ENCODE measurements at places on chromosomes 5 and 9.
A peak's percentile ranks its signal among the peaks of the same experiment; 100 is the strongest.

DNA sequence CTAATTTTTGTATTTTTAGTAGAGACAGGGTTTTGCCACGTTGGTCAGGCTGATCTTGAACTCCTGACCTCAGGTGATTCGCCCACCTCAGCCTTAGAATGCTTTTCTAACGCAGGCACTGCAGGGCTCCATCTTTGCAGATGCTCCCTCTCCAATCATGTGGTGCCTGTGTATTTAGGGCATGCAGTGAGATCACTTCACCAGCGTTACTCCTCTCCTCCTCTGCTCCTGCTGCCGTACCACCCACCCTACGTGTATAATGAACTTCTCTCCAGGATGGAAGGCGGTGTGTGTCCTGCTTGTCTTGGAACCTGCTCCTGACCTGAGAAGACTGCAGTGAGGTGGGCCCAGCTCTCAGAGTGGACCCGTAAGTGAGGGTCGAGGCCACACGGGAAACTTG, 13.6 kb upstream of the CFAP157 start:
- DNase-seq, result no peak

DNA sequence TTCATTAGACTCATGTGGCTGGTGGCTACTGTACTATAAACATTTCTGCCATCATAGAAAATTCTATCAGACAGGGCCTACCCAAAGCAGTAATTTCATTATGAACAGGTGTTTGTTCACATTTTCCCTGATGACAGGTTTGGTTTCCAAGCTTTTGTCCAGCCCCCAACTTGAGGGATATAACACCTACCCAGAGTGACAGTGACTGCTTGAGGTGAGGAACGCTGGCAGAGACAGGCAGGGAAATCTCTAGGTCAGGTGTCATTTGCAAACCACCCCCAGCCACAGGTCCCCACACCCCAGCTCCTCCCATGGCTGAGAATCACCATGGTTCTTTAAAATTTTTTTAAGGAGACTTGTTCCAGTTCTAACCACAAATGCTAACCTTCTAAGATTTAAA, 25.5 kb downstream of the GOLM1 start:
- DNase-seq, result no peak

- peak; percentile 13 for DNase-seq
Measured at GRCh38 chr5:56900858-56901578, 8.4 kb upstream of the SETD9 start.

DNA sequence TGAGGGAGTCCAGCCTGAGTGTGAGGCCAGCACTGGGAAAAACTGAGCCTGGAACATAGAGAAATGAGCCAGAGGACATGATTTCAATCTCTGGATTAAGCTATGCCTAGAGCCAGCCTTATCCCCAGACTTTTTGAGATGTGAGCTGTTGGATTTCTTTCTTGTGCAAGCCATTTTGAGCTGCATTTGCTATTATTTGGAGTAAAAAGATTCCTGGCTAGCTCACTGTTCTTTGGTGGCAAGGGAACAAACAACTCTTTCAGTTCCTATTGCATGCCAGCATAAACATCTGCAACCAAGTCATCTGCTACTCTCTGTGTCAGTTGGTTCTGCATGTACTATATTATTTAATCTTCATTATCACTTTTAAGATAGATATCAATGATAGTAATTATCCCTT, 70.1 kb upstream of the MAN2A1 start:
- DNase-seq, result no peak

GRCh38 chr5:36494841-36495601, 111.4 kb upstream of the SLC1A3 start:
- peak; percentile 43 for DNase-seq

GRCh38 chr5:116002116-116002906, 30.0 kb upstream of the ARL14EPL start:
- DNase-seq, result no peak

- DNase-seq, result no peak
Measured at GRCh38 chr9:100294341-100294740, 58.4 kb downstream of the TEX10 start.

DNA sequence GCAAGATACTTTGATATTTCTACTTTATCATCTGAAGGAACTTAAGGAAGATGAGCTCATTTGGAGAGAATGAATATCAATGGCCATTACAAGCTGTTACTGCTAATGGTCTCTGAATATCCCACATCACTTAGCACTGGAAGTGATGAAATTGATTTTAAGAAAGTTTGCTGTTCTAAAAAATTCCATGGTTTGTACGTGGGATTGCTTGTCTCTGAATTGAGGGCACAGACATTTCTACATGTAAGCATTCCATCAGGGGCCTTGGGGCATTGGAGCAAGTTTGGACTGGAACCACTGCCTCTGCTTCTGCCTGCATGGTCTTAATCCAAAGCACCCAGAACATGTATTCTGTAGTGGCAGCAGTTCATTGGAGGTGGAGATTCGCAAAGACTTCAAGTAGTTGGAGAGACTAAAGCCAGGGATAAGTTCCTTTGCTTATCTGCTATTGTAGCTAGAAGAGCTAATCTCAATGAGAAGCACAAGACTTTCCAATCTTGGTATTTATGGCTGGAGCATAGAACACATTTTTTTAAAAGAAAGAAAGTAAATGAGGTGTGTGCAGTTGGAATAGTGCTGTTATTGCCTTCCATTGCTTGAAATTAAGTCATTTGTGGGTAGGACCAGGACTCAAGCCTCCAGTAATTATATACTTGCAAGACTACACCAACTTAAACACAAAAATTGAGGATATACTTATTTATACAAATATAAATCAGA, 424.2 kb downstream of the SPATA31D1 start:
- DNase-seq, result no peak

DNA sequence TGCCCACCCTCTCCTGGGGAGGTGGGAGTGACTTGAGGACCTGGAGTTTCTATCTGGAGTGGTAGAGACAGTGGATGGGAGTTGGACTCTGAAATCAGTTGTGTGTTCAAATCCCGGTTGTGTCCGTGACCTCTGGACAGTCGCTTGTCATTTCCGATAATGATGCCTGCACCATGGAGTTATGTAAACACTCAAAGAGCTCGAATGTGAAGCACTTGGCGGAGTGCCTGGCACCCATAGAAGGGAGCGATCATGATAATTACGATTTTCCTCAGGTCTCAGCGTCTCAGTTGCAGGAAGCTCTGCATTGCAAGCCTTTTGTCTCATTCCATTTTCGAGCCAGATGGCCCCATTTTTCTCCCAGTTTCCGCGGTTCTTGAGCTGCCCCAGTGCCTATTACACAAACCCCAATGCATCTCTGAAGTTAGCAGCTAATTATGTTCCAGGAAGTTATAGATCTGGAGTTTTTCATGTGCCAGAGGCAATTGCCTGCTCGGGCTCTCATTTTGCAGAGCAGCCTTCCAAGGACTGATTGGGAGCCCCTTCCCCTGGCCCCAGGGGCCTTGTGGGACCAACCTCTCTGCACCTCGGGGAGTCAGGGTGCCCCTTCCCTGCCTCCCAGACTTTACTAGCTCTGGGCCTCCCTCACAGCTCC, 175.5 kb upstream of the MVB12B start:
- DNase-seq, result no peak

GRCh38 chr9:35110327-35110761, 5.3 kb downstream of the ATOSB start:
- DNase-seq, result no peak

DNA sequence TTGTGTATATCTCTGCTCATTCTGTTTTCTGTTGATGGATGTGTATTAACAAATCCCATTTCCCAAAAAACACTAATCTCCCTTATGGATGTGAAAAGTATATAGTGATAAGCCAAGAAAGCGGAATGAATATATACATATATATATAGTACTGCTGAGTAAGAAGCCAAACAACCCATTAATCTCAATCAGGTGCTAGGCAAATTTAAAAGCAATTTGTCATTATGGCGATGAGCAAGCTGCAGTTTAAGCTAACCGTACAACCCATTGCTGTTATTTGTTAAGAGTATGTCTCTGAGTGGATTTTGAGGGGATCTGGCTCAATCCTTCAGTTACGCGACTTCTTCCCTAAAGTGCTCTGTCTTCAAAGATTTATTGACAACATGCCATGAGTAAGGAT, 640.4 kb upstream of the ARRDC3 start:
- no peak for DNase-seq

DNA sequence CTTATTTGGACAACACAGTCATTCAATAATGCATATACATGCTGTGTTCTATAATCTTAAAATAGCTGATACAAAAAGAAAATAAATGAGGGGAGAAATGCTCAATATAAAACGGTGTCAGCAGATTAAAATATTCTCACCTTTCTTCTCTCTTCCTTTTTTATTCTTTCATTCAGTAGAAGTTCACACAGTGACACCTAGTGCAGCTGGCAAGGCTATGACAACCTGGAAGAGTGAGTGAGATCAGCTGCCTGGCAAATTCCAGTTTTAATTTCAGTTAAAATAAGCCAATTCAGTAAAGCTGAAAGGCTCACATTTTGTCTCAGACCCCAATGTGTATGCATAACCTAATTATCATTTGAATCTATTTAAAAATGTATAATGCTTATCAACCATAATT, 150.3 kb downstream of the RASEF start:
- no peak for DNase-seq

DNA sequence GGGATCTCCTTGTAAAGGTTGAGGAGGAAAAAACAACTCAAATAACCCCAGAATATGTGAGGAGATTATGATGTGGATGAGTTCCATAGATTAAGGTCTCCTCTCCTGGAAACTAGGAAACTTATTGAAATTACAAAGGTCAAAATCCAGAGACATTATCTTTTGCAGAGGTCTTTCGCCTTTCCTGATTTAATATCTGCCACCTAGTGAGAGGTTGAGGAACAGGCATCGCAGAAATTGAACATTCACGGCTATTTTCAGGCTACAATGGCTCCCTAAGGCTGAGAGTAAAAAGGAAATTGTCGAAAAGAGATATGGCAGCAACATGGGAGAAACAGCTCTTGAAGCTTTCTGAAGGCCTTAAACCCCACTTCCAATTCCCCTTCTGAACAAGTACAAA, 127.5 kb upstream of the PLCXD3 start:
- DNase-seq, result no peak

GRCh38 chr9:4936823-4937222, 48.2 kb upstream of the JAK2 start:
- DNase-seq, result no peak

DNA sequence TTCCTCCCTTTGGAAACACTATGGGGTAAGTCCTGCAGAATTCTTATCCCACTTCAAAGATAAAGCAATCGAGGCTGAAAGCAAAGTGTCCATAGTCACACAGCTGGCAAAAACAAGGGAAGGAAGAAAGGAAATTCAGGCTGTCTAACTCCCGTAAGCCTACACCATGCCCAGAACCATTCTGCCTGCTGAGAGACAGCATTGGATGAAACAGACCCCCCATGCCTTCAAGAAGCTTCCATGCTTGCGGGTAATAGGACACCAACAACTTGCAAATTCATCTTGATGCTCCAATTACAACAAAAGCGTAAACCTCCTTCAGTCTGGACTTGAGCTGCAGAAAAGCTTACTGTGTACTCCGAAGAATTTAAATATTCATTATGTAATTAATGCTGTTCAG, 181.1 kb upstream of the WWC1 start:
- no peak for DNase-seq

GRCh38 chr5:11497651-11498050, 406.6 kb downstream of the CTNND2 start:
- DNase-seq, result no peak

- DNase-seq, result no peak
Measured at GRCh38 chr5:148014276-148014675, 49.5 kb upstream of the SPINK5 start.

DNA sequence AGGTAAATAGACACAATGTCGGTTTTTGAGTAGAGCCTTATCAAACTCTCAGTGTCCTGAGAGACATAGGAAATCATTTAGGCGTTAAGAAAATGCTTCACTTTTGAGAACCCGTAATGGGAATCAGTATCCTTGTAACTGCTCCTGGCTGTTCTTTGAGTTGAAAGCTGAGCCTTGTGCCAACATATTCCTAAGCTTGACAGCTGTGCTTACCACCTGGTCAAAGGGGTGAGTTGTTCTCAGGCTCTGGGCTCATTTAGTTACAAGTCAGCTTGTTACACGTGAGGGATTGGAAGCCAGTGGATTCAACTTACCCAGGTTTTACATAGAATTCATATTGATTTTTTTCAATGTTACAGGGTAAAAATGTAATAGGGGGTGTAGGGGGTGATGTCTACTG, 145.9 kb downstream of the GABRB2 start:
- no peak for DNase-seq

- DNase-seq, result no peak
Measured at GRCh38 chr9:136327304-136327974, at the start of gene GPSM1. TSS of gene GPSM1 (plus strand) at chr9:136327539. CDS start at chr9:136327696, 157 bp downstream.

DNA sequence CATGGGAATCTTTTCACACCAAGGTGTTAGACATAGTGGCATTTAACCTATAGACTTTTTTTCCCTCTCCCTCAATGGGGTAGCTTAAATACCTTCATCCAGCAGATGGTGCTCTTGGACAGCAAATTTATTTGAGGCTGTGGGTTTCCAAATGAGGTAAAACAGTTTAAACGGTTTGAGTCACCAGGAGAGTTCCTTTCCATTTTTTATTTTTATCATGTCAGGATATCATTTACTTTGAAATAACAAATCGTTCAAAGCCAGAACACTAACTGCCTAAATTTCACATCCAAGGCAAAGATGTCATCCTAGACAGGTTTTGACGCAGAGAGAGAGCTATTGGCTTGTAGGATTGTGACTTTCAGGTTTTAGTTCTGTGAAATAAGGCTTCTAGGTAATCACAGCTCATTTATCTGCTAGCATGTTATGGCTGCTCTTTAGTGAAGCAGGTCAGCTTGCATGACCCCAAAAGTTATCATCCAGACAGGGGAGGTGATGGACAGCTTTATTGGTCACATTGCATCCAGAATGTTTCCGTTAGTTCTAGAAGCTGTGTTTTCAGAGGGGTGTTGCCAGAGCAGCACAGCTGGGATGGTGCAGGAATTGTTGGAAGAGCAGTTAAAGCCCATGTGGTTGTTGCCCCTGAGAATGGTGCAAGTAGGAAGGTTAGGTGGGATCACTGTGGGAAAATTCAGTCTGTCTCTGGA, 69.8 kb downstream of the KDM4C start:
- DNase-seq, result peak; percentile 12

DNA sequence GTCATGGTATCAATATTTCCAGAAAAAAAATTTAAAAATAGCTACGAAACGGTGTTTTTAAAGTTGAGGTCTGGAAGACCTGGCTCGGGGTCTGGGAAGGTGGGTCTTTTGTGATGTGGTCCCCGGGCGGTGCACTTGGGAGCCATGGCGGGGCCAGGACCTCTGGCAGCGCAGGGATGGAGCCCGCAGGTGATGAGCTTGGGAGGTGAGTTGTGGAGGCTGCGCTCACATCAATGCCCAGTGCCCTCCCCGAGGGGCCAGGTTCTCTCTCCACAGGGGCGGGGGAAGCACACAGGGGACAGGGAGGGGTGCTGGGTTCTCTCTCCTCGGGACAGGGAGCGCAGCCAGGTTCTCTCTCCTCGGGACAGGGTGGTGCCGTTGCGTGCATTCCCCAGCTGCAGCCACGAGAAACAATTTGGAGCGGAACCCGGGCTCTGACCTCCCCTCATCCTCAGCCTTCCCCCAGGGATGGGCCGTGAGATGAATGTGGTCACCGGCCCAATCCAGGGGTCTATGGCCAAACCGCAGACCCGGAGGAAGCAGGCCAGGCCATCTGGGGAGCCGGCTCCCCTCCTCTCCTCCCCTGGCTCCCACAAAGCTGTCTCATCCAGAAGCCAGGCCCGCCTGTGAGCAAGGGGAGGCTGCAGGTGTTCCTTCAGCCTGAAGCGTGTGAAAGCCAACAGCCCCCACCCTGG, 25.8 kb downstream of the DBH start:
- no peak for DNase-seq
